ENCODE measurements at places on chromosomes 16 and 17. TPM values are rescaled to one million over a fixed set of nuclear protein-coding genes. Genes with fewer than 3 reads are reported as not detected.
A peak's percentile ranks its signal among the peaks of the same experiment; 100 is the strongest.

Gene SHCBP1
- polyA plus RNA-seq: 1.1 TPM

GRCh38 chr17:57444682-57445450, 188.5 kb downstream of the MSI2 start:
- no peaks in the 10 kb centered on the region for H3K36me3 ChIP-seq
- no peak overlapping the region for H3K27ac ChIP-seq
- H3K4me1 ChIP-seq: peaks cover 62% of the 10 kb centered on the region

DNA sequence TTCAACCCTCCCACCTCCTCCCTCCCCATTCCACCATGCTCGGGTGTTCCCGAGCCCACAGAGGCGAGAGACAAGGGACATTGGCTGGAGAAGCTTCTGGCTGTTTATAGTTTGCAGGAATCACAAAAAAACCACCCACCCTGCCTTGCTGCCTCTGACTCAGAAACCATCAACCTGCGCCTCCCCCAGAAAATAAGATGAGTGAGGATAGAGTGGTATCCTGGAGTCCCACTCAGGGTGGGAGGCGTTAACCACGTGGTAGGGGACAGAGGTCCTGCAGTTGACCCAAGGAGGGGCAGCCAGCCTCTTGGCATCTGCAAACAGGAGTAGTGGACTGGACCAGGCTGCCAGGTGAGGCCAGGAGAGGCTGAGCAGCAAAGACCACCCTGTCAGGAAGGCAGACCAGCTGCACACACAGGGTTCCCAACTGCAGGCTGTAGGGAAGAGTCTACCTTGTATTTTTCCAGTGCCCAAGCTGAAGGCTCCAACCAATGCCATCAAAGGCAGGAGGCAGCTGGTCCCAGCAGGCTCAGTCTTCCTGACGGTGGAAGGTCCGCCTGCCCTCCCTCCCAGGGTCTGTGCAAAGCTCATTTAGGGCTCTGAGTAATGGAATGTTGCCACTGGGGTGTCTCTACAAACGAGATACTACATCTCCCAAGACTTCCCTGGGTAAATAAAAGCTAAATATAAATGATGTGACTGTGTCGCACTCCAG, 201.5 kb upstream of the TNRC6C start:
- no peaks in the 10 kb centered on the region for H3K4me1 ChIP-seq
- H3K27me3 ChIP-seq: peaks cover 30% of the 10 kb centered on the region
- H3K27ac ChIP-seq: no peak overlapping the region
- peaks cover 13% of the 10 kb centered on the region for H3K36me3 ChIP-seq
- H3K4me3 ChIP-seq: no peak overlapping the region

- H3K27ac ChIP-seq: peak overlapping the region; percentile 56
- H3K4me1 ChIP-seq: no peaks in the 10 kb centered on the region
- no peaks in the 10 kb centered on the region for H3K27me3 ChIP-seq
- no peak for DNase-seq
Observed at GRCh38 chr16:87407511-87408112, 15.5 kb downstream of the MAP1LC3B start.

Gene ATP6V0A1
- 42.5 TPM for polyA plus RNA-seq

- H3K4me1 ChIP-seq: peaks cover 12% of the 10 kb centered on the region
- peaks cover 6% of the 10 kb centered on the region for H3K36me3 ChIP-seq
- DNase-seq: no peak
- H3K27ac ChIP-seq: peak overlapping the region; percentile 21
- H3K27me3 ChIP-seq: peaks cover 81% of the 10 kb centered on the region
Observed at GRCh38 chr17:50533185-50533584, 650 bp downstream of the EPN3 start.

Gene TEX14
- 1.0 TPM for polyA plus RNA-seq

DNA sequence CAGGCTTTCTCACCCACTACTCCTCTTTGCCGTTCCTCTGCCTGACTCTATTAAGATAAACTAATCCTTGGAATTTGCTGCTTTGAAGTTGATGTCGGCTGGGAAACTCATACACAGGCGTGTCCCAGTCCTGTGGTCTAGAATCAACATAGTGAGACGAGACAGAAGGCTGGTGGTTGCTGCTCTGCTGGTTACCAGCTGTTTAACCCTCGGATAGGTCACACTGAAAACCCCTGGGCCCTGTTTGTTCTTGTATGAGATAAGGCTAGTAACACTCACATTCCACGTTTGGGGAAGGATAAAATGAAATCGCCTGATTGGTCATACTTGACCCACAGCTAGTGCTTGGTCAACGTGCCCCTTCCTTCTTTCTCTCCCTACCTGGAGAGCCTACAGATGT, 517.0 kb downstream of the CDH13 start:
- H3K27ac ChIP-seq: no peak overlapping the region
- H3K4me1 ChIP-seq: no peaks in the 10 kb centered on the region
- DNase-seq: no peak
- no peak overlapping the region for H3K4me3 ChIP-seq
- H3K36me3 ChIP-seq: no peaks in the 10 kb centered on the region

GRCh38 chr17:39737760-39738567, at the start of gene GRB7:
GRB7 (plus strand) TSS chr17:39737938; CDS start chr17:39742302, 4,364 bp downstream.
- H3K4me1 ChIP-seq: peaks cover 36% of the 10 kb centered on the region
- H3K27me3 ChIP-seq: peaks cover 60% of the 10 kb centered on the region
- DNase-seq: peak; percentile 37

DNA sequence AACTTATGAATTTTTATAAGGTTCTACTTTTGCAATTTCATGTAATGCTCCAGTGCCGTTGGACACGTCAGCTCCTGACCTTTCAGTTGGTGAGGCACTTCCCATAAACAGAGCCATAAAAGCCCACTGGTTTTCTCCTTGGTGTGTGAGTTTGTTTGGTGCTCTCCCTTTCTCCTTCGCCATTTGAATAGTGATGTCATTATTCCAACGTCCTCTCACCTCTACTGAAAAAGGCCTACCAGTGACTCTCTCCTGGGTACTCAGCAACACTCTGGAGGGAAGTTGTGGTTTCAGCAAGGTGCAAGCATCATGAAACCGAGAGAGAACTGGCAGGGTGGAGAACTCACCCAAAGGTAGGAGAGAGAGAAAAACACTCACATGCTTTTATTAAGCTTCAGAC, 29.6 kb upstream of the HNF1B start:
- H3K27ac ChIP-seq: peak overlapping the region; percentile 0
- H3K27me3 ChIP-seq: peaks cover 11% of the 10 kb centered on the region
- H3K4me3 ChIP-seq: no peak overlapping the region
- peaks cover 14% of the 10 kb centered on the region for H3K4me1 ChIP-seq
- peak; percentile 79 for DNase-seq

DNA sequence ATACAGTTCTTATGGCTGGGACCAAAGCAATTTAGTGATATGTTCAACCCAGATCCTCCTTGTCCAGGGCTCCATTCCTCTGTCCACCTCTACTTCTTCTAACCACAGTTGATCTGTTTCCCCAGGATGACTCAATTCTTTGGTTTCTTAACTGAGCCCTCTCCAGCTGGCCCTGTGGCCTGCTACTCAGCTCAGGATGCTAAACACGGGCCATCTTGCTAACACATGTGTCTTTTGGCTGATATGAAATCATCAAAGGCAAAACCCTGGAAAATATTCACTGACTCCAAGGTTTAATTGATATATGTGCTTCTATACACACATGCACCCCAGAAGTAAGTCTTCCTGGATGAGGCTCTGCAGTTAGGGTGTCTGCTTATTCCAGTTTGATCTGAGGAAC, 43.8 kb downstream of the SHISA6 start:
- no peak overlapping the region for H3K27ac ChIP-seq
- no peaks in the 10 kb centered on the region for H3K4me1 ChIP-seq
- no peaks in the 10 kb centered on the region for H3K36me3 ChIP-seq
- no peaks in the 10 kb centered on the region for H3K27me3 ChIP-seq
- no peak overlapping the region for H3K4me3 ChIP-seq
- no peak for DNase-seq

Gene TNP2
- polyA plus RNA-seq: not detected

Gene CDH1
- not detected for polyA plus RNA-seq

Gene C16orf86
- polyA plus RNA-seq: 10.3 TPM

GRCh38 chr17:596763-597644, 117.6 kb downstream of the VPS53 start:
- H3K27ac ChIP-seq: no peak overlapping the region
- H3K36me3 ChIP-seq: peaks cover 10% of the 10 kb centered on the region
- H3K4me3 ChIP-seq: no peak overlapping the region
- DNase-seq: no peak
- no peaks in the 10 kb centered on the region for H3K27me3 ChIP-seq

GRCh38 chr16:17836868-17837602, 366.3 kb upstream of the XYLT1 start:
- H3K27me3 ChIP-seq: peaks cover 20% of the 10 kb centered on the region
- H3K4me1 ChIP-seq: no peaks in the 10 kb centered on the region
- no peaks in the 10 kb centered on the region for H3K36me3 ChIP-seq
- H3K27ac ChIP-seq: no peak overlapping the region
- no peak overlapping the region for H3K4me3 ChIP-seq

DNA sequence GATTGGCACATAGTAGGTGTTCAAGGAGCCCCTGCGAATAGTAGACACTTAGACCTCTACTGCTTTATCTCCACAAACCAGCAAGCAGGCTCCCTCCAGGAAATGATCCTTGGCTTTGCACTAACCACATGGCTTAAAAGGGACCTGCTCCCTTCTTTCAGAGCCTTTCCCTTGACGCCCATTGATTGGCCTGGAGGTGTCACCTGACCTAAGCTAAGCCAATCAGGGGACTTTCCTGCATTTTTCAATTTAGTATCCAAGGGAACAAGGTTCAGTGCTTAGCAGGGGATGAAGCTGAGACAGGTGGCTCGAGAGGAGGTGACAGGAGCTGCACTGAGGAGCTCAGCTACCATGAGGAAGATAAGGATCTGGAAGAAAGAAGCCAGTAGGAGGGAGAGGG, 52.8 kb downstream of the CLEC19A start:
- H3K27ac ChIP-seq: no peak overlapping the region
- no peaks in the 10 kb centered on the region for H3K36me3 ChIP-seq
- H3K4me1 ChIP-seq: no peaks in the 10 kb centered on the region
- H3K27me3 ChIP-seq: peaks cover under 1% of the 10 kb centered on the region
- no peak overlapping the region for H3K4me3 ChIP-seq

Gene SAMD14
- 0.31 TPM for polyA plus RNA-seq

- no peaks in the 10 kb centered on the region for H3K4me1 ChIP-seq
- DNase-seq: peak; percentile 65
- no peaks in the 10 kb centered on the region for H3K27me3 ChIP-seq
- no peak overlapping the region for H3K27ac ChIP-seq
- H3K4me3 ChIP-seq: no peak overlapping the region
Observed at GRCh38 chr17:3827124-3827773, 18.8 kb downstream of the NCBP3 start.

Gene TMEM94
- 8.9 TPM for polyA plus RNA-seq

GRCh38 chr16:86925067-86925791, 346.9 kb downstream of the FOXL1 start:
- H3K27me3 ChIP-seq: peaks cover 57% of the 10 kb centered on the region
- no peaks in the 10 kb centered on the region for H3K4me1 ChIP-seq
- no peak overlapping the region for H3K27ac ChIP-seq
- H3K4me3 ChIP-seq: no peak overlapping the region

Gene CD300C
- polyA plus RNA-seq: 0.20 TPM

Gene PLK1
- 0.27 TPM for polyA plus RNA-seq

DNA sequence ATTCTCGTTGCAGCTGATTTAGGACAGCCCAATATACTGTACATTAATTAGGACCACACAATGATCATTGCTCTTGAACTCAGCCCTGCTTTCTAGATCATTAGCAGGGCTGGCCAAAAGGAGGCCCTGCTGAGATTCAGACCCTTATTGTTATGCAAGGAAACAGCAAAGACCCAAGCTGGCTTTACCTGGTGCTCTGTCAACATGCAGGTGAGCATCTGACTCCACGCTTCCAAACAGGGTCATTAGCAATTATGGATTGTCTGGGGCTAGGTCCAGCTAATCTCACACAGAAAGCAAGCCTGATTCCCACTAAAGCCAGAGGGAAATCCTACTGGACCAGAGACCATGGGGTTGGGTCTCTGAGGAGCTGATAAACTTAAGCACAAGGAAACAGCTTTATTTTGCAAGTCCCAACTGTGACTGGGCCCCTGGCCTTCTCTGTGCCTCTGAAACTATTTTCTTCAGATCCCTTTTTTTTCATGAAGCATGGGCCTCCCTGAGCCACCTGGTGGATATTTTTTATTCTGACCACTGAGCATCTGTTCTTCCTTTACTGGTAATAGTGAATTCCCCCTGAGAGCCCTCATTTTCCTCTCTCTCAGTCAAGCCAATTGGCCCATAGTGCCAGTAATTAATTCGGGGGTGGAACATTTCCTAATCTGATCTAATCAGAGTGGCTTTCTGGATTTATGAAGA, 236.1 kb downstream of the GRIN2A start:
- no peaks in the 10 kb centered on the region for H3K36me3 ChIP-seq
- no peak overlapping the region for H3K27ac ChIP-seq
- no peak for DNase-seq
- H3K4me1 ChIP-seq: no peaks in the 10 kb centered on the region

Gene MTHFSD
- 15.6 TPM for polyA plus RNA-seq

- no peaks in the 10 kb centered on the region for H3K4me1 ChIP-seq
- H3K4me3 ChIP-seq: no peak overlapping the region
- DNase-seq: no peak
- no peaks in the 10 kb centered on the region for H3K36me3 ChIP-seq
- H3K27ac ChIP-seq: no peak overlapping the region
- peaks cover 12% of the 10 kb centered on the region for H3K27me3 ChIP-seq
Observed at GRCh38 chr16:83520596-83520995, 287.2 kb upstream of the HSBP1 start.

- no peaks in the 10 kb centered on the region for H3K36me3 ChIP-seq
- peak; percentile 52 for DNase-seq
- H3K4me1 ChIP-seq: peaks cover 30% of the 10 kb centered on the region
- H3K27me3 ChIP-seq: no peaks in the 10 kb centered on the region
Observed at GRCh38 chr16:85448557-85449190, 164.4 kb upstream of the GSE1 start.

Gene ADAD2
- 0.17 TPM for polyA plus RNA-seq

DNA sequence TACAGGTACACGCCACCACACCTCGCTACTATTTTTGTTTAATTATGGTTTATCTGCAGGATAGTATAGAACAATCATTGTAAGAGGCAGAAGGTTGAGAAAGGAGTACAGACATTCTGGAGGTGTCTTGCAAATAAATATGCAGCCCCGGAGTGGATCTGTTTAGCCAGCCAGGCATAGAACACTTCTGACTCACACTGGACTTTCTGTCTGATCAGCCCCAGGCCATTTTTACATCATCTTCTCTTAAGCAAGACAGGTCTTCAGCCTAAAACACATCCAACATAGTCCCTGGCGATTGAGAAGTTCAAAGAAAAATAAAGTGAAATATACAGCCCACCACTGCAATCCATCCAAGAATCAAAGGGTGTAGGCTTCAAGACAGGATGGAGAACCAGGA, 81.4 kb downstream of the XYLT1 start:
- H3K4me3 ChIP-seq: no peak overlapping the region
- peaks cover 3% of the 10 kb centered on the region for H3K36me3 ChIP-seq
- no peak for DNase-seq
- H3K27me3 ChIP-seq: no peaks in the 10 kb centered on the region
- peaks cover 35% of the 10 kb centered on the region for H3K4me1 ChIP-seq

DNA sequence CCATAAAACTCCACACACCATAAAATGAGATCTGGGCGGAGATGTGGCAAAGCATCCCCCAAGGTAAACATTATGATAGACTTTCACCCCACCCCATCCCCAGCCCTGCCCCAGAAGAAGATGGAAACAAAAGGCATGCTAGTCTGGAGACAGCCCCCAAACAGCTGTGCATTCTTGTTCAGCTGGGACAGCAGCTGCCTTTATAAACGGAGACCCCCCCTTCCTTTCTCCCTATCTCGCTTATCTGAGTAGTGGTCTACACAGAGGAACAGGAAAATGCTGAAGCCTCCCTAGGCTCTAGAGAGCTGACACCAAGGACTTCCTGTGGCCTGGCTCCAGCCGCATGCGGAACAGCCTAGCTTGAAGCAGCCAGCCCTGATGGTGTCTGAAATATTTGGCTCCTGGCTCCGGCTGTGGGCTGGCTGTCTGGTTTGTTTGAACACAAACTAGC, 190.3 kb upstream of the ANKFN1 start:
- H3K27ac ChIP-seq: no peak overlapping the region
- H3K27me3 ChIP-seq: no peaks in the 10 kb centered on the region
- H3K4me1 ChIP-seq: no peaks in the 10 kb centered on the region
- no peaks in the 10 kb centered on the region for H3K36me3 ChIP-seq

Gene CEP112
- polyA plus RNA-seq: 2.1 TPM

All from naive B cell (primary cell).